ENCODE measurements at places on chromosomes 1 and 21.

GRCh38 chr1:145711213-145711651 is 4.1 kb upstream of the PDZK1 start:
- DNase-seq = no peak

- no peak for DNase-seq
These were observed 717.3 kb downstream of the MATN1 start for GRCh38 chr1:30005972-30006619.

- no peak for DNase-seq
These were observed 8.3 kb downstream of the TENT5C start for GRCh38 chr1:117613969-117614729.

DNA sequence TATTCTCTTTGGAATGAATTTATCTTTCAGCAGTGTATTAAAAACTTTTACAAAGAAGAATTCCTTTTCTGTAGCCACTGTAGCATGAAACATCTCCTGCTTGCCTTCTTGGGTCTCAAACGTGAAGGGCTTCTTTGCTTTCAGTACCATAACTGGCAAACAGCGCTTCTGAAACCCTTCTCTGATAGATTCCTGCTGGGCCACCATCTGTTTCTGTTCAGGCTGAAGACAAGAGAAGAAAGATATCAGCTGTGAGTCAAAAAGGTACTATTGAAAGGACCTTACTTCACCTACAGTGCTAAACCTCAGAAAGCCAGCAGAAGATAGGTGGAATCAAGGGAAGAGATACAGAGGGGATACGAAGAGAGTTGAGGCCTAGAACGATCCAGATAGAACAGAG is 10.5 kb downstream of the AIM2 start:
- DNase-seq = no peak

Measured in activated CD4-positive, alpha-beta T cell treated with anti-CD3 and anti-CD28 coated beads, Interleukin-2, amount 50 U/mL, for 4 hours (primary cell).